ENCODE measurements at places on chromosomes 2 and 18. TPM values are rescaled to one million over a fixed set of nuclear protein-coding genes. Genes with fewer than 3 reads are reported as not detected.

The CRACDL gene
- 2.3 TPM for total RNA-seq

The PROM2 gene
- not detected for total RNA-seq

The LAMA3 gene
- 51.0 TPM for total RNA-seq

The IL1F10 gene
- total RNA-seq = not detected

The CPLX4 gene
- not detected for total RNA-seq

The IL1RL1 gene
- 0.78 TPM for total RNA-seq

Data from A549 treated with ZK216348 at 1 μM for 4 hours (cell line).